ENCODE measurements at places on chromosomes 4 and X.

- no peak for DNase-seq
Observed at GRCh38 chr4:89497517-89498308, 190.1 kb upstream of the GPRIN3 start.

DNA sequence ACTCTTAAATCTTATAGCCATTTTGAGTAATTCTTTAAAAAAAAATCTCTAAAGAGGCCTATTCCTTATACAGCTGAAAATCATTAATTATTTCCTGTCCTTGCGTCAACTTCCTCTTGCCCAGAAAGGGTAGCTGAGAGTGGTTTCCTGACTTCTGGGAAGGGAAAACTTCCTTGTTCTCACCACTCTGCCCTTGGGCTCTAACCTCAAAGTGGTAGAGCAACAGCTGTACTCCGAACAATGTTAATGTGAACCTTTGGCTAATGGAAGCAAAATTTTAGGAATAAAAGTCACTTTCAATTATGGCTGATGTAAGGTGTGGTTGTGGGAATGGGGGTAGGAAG is 15.3 kb downstream of the KLHL2 start:
- no peak for DNase-seq

DNA sequence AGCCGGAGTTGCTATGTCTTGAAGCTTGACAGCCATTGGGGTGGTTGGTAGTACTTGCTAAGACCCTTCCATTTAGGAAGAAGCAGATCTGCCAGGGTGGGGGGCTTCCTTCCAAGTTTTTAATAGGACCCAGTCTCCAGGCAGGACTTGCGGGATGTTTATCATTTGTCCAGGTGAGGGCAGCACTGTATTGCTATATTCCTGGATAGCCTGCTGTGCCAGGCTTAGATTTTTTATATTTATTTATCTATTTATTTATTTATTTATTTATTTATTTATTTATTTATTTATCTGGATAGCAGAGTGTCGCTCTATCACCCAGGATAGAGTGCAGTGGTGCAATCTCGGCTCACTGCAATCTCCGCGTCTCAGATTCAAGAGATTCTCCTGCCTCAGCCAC is 87.4 kb upstream of the CT45A1 start:
- no peak for DNase-seq

DNA sequence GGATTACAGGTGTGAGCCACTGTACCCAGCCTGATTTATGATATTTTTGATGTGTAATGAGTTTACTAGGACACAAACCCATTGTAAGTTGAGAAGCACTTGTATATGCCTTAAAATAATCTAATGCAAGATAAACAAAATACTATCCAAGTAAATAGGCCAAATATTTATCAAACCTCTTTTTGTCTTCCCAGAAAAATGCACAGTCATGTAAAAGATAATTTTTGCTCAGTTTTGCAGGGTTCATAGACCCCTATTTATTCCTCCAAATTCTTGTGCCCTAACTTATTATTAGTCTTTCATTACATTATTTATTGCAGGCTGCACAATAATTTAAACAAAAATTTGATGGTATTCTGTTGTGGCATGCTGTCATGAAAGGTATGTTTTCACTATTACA is 1290.7 kb downstream of the STIM2 start:
- DNase-seq: no peak

- DNase-seq: peak; percentile 59
Observed at GRCh38 chr4:2255501-2256155, 6.3 kb downstream of the MXD4 start.

All from right forelimb (tissue), 1 donor.